ENCODE measurements at places on chromosomes 6 and 20.

DNA sequence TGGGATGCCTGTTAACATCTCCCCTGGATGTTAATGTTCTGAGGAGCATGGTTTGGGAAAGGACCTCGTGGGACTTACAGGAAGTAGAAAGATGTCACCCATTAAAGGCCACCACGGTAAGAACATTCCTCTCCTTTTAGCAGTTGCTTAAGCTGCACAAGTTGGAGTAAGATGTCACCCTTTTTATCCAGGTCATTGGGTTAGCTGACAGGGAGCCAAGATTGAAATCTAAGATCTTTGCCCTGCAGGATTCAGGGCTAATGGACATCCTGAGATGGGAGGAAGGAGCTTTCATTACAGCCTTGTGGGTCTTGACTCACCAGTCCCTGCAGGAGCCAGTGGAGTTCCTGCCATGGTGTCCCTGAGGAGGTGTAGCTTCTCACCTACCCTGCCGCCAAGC, 22.1 kb downstream of the PABPC1L start:
- DNase-seq = no peak

- DNase-seq = no peak
Observed at GRCh38 chr6:28356666-28357020, 6.9 kb downstream of the ZKSCAN3 start.

GRCh38 chr20:37396416-37397075, 50.6 kb downstream of the SRC start:
- no peak for DNase-seq

GRCh38 chr6:90936286-90936685, 349.4 kb upstream of the MAP3K7 start:
- no peak for DNase-seq

- no peak for DNase-seq
Observed at GRCh38 chr6:146281651-146282362, 252.9 kb downstream of the GRM1 start.

DNA sequence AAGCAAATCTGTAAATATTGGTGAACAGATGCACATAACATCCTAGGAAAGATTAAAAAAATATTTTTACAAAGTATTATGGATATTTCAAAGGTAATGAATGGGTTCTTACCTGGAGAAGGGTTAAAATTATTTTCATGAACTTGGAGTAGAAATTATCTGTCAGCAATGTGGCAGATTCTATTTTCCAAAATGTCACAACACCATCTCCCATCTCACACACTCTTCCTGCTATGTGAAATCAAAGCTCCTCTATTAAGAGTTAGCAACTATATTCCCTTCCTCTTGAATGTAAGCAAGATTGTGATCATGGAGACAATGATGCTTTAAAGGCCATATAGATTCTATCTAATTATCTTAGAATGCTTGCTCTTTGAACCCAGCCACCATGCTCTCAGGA, 304.5 kb downstream of the EYS start:
- DNase-seq = no peak

GRCh38 chr6:17679726-17680125, 27.0 kb downstream of the NUP153 start:
- DNase-seq = no peak

DNA sequence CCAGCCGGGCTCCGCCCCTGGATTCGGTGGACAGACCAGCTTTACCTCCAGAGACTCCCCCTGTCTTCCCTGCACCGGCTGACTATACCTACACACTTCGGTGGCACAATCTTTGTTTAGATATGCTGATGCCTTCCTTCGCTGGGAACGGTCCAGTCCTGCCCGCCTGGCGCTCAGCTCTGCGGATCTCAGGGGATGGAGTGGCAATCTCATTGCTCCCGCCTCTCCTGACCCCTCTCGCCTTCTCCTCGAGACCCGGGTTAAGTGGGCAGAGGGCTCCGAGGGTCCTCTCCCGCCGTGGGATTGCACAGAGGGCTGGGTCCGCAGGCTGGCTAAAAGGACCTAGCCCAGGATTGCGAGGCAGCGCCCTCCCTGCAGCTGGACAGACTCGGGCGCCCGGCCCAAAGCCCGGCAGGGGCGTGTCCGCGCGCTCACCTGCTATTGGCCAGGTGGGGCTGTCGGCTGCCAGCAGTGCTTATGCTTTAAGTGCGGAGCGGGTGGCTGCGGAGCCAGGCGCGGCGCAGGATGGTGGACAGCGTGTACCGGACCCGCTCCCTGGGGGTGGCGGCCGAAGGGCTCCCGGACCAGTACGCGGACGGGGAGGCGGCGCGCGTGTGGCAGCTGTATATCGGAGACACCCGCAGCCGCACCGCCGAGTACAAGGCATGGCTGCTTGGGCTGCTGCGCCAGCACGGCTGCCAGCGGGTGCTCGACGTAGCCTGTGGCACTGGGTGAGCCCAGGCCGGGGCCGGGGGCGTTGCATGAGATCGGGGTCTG, at the start of gene GNMT:
TSS of gene GNMT (plus strand) at position 512 of the 777 bp plus-strand sequence. CDS start at position 526, 14 bp downstream.
- DNase-seq = peak; percentile 35

DNA sequence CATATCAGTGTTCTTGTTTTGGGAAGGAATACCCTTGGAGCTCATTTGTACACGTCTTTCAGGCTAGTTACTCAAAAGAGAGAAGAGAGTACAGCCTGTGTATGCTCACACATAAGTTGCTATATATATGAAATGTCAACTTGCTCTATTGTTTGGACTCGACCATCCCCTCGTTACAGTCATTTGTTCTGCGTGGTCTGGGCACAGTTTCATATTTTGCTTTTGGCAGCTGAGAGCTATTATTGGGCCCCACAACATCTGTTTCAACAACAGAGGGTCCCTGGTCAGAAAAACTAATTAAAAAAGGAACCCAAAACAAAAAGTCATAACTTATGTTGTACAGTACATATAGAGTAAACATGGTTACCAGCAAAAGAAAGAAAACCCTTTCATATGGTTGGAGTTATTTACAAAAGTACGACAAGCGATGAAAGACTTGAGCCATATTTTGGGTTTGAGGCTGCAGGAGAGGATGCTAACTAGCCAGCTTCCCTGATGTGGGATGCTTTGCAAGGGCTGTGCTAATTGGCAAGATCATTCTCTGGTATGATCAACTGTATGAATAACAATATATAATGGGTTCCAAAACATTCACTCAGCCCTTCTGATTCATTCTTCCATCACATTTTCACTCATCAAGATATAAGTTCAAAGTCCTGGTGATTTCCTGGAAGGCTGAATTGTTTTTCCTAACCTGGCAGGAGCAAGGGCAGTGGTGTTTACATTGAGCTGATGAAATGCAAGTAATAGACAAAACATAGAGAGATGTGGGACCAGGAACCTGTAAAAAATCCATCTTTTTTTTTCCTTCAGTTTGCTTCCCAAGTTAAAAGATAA, 137.9 kb downstream of the RPS12 start:
- no peak for DNase-seq

DNA sequence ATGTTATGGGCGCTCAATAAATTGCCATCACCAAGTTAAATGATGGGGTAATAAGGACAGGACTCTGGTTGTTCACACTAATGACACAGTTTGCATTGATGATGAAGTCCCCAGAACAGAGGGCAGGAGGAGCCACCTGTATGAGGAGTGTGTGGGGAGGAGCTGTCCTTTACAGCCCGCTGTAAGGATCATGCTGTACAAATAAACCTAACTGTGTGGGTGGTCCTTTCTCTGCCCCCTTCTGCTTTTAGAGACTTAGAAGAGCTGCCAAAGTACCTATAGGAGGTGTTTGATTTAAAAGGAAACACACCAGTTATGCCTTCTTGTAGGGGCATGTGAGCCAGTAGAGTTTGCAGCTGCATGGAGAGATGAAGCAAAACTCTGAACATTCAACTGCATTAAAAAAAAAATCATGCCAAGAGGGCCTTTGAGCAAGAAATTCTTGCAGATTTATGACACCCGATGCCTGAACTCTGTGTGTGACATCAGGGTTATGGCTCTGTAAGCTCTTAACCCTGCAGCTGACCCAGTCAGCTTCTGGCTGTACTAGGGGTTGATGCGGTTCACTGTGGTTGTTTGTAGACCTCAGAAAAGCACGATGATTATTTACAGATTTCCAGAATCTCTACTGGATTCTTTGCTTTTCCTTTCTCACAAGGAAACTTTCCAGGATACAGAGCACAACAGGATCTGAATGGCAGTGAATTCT, 67.4 kb downstream of the UST start:
- DNase-seq = no peak

Measured in ELR (cell line).